NCI-H2107 (cell line): ENCODE measurements at places on chromosomes 5 and 9.

GRCh38 chr5:124742983-124743601 lies 3.3 kb downstream of the ZNF608 start:
- no peak for DNase-seq

DNA sequence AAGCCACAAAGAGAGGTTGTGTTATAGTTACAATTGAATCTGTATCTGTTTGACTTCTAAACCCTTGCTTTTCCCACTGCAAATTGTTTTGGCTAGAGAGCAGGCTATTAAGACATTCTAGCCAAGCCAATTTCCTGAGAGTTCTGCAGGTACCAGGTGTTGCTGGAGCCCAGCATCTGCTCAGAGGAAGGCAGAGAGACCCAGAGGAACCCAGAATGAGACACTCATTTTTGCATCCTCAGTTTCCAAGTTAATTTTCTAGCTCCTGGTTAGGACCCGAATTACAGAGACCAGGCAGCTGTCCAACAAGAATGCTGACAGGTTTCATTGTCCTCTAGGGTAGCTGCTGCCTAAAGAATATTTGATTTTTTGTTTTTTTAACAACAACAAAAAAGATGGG lies 266.2 kb downstream of the TRIM32 start:
- no peak for DNase-seq

GRCh38 chr9:107866711-107867311 lies 377.2 kb upstream of the KLF4 start:
- DNase-seq, result no peak

DNA sequence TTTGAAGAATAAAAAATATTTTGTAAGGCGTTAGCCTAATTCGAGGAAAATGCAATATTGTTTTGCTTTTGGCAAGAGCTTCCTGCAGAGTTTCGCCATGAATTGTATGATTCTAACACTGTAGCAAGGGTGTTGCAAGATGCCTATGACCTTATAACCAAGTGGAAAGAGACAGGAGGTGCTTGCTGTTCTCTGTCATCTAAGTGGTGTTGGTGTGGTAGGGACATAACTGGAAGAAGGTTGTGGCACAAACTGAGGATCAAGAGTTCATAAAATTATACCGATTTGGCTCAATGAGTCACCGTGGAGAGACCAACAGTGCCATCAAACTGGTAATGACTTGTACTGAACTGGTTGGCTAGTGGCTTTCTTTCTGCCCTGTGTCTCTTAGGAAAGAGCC lies 6.3 kb downstream of the STC2 start:
- DNase-seq, result no peak

GRCh38 chr5:40680741-40681362 lies 1.1 kb downstream of the PTGER4 start:
- no peak for DNase-seq

GRCh38 chr9:14908295-14909180 lies 1.7 kb downstream of the FREM1 start:
- DNase-seq, result no peak

DNA sequence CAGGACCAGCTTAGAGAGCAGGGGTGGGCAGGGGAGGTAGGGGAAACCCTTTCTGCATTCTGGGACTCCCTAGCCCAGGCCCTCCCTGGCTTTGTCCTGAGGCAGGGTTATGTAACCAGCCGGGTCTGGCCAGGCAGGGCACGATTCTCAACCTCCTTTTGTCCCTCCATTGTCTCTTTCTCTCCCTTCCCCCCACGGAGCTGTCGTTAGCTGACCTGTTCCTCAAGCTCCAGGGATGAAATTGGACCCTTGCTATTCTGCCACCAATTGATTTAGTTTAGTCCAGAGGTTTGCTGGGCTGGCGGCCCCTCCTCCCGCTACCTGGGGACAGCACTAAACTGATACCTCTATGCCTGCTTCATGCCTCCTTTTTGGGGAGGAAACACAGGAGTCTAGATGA lies 9.4 kb upstream of the NDST1 start:
- DNase-seq, result no peak

DNA sequence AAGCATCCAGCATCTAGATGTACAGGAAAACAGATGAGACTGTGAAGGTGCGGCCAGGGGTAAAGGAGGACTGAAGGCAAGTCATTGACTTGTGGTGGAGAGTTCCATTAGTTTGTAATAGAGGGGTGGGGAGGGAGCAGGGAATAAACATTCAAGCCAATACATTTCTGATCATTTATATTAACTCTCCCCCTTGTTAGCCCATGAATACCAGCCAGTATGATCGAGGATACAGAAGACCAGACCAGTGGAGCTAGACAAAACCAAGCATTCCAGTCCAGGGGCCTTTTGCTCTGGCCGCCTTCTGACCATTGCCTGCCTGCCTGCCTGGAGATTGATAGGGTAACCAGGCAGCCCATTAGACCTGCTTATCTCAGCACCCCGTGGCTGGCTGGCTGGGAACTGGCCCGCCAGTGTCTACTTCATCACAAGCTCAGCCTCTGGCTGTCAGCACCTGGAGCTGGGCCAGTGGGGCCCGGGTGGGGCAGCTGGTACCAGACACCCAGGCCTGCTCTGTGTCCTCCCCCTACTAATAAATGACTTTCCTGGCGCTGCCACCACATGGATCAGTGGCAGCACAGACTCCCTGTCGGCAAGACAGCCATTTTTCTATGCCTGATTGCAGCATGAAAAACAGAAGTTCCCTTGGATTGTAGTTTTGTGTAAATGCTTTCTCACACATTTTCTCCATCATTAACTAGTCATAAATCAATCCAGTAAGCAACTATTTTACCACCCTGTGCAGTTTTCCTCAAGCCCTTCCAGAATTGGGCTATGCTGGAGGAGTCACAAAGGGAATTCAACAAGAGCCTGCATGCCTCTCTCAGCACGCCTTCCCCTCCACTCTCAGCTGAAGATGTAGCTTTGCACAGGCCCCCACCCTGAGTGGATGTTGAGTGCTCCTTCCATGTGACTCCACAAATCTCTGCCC lies 181.3 kb downstream of the SNCAIP start:
- no peak for DNase-seq

GRCh38 chr9:86997951-86998350 lies 50.6 kb upstream of the GAS1 start:
- no peak for DNase-seq

GRCh38 chr5:38445374-38446028 lies 110.9 kb downstream of the LIFR start:
- no peak for DNase-seq

DNA sequence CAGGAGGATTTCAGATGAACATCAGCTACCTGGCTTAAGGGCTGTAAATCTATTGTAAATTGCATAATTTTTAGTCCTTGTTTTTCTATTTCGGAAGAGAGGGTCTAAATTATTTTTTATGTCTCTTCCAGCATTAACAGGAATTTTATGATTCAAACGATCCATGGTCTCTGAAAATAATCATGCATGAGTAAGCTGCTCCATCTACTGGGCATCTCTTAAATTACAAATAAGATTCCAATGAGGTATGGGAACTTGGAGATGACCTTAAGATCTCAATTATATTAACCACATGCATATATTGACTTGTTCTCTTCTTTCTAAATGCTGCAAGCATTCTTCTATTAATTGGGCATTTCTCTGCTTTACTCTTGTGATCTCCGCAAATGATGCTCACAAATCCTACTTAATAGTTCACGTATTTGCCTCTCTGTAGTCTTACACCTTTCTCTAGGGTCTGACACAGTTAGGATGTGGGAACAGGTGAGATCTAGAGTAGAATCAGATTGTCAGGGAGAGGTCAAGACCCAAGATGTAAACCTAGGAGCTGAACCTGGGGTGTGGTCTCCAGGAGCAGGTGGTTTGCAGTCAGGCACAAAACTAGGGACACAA lies 86.9 kb downstream of the NUDT12 start:
- DNase-seq, result no peak

- no peak for DNase-seq
Observed at GRCh38 chr5:27830546-27830945, 792.2 kb upstream of the CDH9 start.

DNA sequence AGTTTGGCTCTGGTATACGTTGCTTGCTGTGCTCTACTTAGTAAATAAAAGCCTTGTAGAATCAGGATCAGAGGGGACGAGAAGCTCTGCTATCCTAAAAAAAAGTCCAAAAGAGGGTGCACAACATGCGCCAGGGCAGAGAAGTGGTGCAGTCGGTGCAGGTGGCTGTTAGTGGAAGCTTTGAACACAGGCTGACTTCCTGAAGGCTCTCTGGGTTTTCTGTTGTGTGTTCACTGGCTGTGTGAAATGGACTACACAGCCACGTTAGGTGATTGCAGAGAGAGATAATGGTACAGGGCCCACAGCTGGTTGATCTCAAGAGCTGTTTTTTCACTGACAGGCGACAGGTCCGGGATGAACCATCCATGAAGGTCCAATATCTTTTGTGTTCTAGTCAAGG lies 167.4 kb downstream of the TMEM167A start:
- no peak for DNase-seq

DNA sequence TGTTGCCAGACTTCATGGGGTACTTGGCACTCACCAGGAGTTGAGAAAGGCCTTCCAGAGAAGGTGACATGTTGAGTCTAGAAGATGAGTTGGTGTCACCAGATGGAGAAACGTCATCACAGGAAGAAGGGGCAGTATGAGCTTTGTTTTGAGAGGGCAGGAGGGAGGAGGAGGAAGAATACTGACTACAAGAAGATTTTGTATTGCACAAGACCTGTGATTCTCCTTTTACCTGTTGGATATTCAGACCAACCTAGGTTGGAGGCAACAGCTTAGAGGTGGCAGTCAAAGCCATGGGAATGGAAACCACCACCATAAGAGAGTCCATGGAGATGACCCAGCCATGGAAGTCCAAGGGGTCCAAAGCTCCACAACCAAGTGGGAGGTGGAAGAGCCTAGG lies 154.2 kb downstream of the TSSK1B start:
- DNase-seq, result no peak

- no peak for DNase-seq
Observed at GRCh38 chr5:176856746-176857145, 42.4 kb downstream of the HK3 start.

DNA sequence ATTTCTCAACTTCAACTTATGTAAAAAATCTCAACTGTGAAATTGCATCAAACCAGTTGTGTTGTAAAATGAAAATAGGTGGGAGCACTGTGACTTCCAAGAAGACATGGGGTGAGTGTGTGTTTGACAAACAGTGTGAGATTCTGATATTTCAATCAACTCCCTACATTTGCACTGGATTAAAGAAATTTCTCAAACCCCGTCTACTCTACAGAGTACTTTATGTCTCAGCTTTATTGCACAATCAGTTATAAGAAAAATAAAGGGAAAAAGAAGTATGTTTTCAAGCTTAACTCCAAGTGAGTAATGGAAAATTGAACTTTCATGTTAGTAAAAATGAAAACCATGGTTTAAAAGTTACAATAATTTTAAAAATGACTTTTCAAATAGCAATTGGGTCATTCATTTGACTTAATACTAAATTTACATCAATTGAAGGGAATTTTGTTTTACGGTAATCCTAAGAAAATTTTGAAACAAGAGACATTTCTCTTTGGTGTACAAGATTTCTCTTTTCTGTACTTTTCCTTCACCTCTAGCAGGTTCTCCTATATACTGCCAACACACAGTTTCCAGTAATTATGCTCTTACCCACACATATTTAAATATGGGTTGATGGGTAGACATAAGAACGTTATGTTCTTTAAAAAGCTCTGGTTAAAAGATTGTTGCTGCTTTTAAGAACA lies 80.3 kb downstream of the CDO1 start:
- DNase-seq, result no peak

DNA sequence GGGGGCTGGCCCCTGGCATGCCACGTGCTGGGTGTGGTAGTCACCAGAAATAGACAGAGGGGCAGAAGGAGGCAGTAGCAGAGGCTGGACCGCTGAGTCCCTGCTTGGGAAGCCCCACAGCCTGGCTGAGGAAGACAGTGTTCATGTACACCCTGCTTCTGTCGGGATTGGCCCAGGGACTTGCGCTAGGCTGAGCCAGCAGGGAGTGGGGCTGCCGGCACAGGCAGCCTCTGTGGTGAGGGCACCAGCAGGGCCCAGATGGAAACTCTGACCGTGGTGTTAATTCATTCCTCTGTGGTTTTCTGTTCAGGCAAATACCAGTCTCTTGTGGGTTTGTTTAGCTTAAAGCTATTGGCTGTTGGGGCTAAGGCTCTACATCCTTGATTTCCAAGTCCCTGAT lies 108.6 kb upstream of the RAD23B start:
- no peak for DNase-seq

DNA sequence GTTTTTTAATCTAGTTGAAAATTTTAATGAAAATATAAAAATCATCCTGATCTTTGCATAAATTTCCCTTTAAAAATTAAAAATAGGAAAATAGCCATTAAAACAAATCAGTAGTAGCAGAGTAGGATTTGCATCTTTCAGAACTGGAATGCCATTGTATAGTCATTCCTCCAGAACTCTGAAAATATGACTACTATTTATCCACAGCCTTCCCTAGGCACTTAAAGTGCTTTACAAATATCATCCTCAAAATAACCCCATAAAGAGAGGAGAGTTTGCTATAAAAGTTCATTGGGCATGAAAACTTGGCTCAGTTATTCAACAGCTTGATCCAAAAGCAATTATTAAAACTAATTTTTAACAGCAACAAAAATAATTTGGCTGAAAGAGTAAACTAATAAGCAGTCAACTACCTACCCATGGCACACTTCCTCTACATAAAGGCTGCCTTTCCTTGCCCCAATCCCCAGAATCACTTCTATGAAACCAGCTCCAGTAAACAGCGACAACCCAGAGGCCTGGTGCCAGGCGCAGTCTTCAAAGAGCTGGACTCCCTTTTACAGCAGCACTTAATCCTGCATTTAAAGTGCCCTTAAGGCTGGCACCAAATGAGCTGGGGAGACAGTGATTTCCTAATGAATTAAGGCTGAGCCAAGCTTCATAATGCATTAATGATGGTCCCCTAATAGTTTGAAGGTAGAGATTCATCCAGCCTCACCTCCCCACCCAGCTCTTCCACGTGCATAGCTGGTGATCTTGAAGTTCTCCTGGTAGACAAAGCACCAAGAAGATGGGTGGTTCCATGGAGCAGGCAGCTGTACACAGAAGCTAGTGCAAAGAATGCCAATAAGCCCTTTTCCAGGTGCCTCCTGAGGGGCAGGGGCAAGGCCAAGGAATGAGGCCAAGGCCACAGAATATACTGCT lies 36.1 kb downstream of the LHFPL2 start:
- DNase-seq, result no peak
